Lower leg skin (tissue), 4 donors: ENCODE measurements at places on chromosomes 3 and 15.
A peak's percentile ranks its signal among the peaks of the same experiment; 100 is the strongest.

- no peak for DNase-seq
These were observed 421.1 kb downstream of the PDCD6IP start for GRCh38 chr3:34219556-34219955.

DNA sequence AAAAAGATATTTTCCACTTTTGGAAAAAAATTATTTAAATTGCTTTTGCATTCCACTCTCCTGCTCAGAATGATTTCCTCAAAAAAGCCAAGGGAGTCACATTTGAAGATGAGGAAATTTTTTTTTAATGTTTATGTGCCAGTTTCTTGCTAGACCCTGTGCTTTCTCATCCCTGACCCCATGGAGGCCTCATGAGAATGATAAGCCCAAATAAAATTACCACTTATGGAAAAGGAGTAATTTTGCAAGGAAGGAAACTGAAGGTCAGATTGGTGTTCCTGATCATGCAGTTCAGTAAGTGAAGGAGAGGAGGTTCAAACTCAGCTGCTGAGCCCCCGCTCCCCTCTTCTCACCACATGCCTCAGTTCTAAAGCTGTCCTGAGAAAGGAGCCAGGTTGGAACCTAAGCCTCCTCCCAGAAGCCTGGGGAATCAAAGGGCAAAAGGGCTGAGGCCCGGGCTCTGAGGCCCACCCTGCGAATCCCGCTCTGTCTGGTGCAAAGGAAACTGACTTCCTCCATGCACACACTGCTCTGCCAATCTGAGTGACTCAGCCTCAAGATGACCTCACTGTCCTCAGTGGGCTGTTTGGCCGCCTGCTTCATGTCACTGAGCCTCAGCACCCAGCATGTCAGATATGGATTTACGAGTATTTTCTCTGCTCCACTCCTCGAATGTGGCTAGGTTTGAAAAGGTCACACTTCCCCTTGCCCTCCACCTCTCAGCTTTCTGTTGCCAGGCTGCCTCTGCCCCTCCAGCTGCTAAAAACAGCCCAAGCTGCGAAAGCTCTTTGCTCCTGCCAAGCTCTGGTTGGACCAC is 56.9 kb upstream of the FLNB start:
- peak; percentile 90 for DNase-seq

- DNase-seq: no peak
These were observed 29.8 kb downstream of the RARB start for GRCh38 chr3:25457671-25458419.

- no peak for DNase-seq
These were observed 5.9 kb downstream of the GPX1 start for GRCh38 chr3:49352281-49352680.

GRCh38 chr3:141795276-141795675 is 32.1 kb downstream of the GRK7 start:
- DNase-seq: peak; percentile 72

DNA sequence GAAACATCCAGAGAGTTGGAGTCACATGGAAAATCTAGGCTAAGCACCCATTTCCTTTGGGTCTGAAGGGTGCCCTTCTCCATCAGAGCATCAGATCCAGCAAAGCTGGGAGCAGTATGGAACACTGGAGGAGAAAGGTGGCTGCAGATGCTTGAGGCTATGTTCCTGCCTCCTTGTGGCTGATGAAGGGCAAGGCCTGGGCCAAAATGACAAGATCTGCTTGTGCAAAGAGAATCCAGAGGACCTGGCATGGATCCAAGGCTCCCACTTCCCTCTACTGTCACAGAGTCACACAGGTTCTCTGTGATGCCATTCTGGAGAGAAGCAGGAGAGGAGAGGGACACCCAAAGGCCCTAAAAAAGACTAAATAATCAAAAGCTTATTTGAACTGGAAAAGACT is 9.2 kb upstream of the ATP8B4 start:
- peak; percentile 89 for DNase-seq

DNA sequence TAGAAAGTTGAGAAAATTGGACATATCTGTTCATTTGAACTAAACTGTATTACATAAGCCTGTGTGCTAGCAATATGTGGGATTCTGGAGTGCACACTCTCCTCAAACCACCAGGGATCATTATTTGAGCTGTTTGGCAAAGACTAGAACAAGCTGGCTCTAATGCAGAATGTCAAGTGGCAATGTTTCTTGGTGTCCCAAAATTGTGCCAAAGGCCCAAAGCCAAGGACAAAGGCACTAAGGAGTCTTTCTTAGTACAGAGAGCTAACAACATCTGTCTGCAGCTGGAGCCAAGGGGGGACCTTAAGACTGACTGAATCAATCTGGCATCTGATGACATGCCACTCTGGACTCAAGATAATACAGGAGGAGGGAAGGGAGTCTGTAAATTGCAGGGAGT is 76.7 kb upstream of the STRIT1 start:
- no peak for DNase-seq

GRCh38 chr3:50623840-50624474 is 7.0 kb downstream of the MAPKAPK3 start:
- no peak for DNase-seq

- no peak for DNase-seq
These were observed 97.9 kb downstream of the ADCY5 start for GRCh38 chr3:123350971-123351370.

- no peak for DNase-seq
These were observed 53.5 kb upstream of the WNT5A start for GRCh38 chr3:55540579-55540978.

DNA sequence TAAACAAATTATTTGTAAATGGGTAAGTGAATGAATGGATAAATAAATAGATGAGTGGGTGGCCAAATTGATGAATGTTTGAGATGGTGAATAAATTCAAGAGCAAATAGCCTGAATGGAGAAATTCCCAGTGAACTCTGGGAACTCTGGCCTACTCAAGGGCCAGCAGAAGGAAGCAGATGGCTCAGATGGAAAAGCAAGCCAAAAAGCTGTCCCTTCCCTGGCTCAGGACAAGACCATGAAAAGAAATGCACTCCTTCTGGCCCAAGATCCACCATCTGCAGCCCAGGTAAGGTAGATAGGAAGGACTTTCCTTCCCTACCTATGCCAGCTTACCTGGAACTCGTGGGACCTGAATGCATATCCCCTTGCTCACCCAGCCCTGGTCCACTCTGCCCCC is 37.6 kb upstream of the CLDN18 start:
- DNase-seq: no peak

- DNase-seq: no peak
These were observed 1.3 kb downstream of the GRM7 start for GRCh38 chr3:6862041-6862879.

GRCh38 chr3:377158-377561 is 180.6 kb downstream of the CHL1 start:
- DNase-seq: no peak

DNA sequence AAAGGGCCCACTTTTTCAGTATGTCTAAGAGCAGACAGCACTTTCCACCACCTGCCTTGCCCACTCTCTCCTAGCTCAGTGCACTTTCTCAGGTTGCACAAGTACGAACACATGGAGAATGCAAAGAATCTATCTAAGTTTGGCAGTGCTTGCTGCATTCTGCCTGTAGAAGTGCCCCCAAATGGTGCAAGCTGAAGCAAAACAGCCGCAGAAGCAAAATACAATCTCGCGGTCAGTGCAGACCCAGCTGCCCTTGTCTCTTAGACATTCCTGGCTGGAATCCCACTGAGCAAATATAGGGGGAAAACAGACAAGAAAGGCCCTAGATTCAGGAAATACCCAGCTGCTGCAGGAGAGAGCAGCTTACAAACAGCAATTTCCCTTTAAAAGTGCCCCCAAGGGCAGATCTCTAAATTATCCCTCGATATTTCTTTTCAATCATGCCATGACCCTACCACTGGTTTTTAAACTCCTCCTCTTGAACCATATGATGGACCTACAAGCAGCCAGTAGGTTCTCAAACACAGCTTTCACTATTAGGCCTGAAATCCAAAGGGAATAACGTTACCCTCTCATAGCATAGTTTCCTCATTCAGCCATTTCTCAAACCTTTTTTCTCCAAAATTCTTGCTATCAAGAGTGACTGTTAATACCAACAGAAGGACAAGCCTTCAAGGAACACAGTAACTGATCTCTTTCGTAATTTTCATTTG is 67.0 kb downstream of the TNIK start:
- no peak for DNase-seq

GRCh38 chr3:65619888-65620287 is 418.8 kb downstream of the MAGI1 start:
- DNase-seq: no peak

DNA sequence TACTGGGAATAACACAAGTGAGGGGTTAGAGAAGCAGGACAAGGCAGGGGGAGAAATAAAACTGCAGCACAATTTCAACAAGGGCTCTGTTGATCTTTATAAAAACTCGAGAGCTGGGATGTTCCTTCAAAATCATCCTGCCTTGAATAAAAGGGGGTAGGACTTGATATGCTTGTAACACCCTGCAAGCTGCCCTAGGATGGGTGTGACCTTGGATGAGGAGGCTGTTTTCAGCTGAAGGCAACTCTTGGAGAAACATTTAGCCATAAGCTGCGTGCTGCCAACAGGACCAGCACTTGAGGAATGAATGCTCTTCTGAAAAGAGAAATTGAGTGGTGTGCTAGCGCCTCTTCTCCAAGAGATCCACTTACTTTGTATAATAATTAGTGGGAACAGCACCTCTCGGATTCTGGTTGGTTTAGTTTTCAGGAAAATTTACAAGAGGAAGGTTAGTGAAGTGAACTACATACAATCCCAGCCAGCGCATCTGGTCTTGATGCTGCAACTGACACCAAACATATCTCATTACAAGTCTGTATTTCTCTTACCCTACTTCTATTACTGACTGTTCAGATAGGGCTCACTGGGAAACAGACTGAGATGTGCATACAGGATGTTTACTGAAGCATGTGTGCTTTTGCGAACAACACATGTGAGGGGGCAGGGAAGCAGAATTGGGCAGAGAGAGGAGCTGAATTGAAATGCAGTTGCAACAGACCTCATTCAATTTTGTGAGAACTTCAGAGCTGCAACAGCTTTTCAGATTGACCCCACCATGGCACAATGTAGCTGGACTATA is 643.0 kb upstream of the GOLIM4 start:
- DNase-seq: no peak

- DNase-seq: no peak
These were observed 52.2 kb upstream of the PCSK6 start for GRCh38 chr15:101541501-101542292.

DNA sequence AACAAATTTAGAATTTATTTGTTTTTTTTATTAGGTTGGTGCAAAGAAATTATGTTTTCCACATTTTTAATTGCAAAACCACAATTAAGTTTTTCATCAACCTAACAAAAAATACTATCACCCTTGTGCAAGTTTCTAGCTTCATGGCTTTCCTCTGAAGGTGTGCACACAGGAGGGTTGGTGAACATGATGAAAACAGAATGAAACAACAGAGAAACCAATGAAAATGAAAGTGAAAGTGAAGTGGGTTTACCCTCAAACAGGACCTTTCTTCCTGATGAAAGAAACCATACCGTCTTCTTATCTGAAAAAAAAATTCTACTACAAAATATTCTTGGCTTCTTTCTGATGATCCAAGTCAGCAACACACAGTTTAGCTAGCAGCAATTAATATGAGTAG is 71.9 kb upstream of the FEZF2 start:
- no peak for DNase-seq

DNA sequence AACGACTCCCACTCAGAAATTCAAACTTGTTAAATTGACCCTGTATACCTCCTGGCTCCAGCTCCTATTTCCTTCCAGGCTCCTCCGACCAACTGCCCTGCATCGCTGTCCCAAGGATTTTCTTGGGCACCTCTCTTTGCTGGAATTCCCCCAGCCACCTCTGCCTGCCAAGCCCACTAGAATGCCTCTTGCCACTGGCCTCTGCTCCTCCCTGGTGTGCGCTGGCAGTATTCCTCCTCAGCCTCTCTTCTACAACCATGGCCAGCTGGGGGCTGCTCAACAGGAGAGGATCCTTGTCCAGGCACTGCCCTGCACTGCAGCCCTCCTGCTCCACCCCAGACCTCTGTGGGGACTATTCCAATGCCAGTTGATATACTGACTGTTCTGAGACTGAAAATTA is 7.4 kb downstream of the WNT7A start:
- DNase-seq: no peak

GRCh38 chr3:13229273-13229949 is 156.2 kb upstream of the IQSEC1 start:
- no peak for DNase-seq

DNA sequence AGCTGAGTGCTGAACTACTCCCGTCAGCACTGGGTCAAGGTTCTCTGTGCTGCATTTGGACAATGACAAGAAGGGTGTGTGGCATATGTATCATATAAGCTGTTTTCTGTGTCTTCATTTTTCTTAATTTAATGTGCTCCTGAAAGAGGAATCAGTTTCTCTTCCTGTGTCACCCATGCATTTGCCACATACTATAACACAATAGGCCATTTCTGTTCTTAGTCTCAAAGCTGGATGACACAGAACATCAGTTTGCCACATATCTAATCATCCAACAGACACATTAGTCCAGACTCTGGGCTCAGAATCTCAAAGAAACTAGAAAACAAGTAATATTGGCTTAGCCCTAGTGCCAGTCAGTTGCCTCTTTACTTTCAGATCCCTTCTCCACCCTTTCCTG is 34.1 kb downstream of the CEP19 start:
- no peak for DNase-seq

DNA sequence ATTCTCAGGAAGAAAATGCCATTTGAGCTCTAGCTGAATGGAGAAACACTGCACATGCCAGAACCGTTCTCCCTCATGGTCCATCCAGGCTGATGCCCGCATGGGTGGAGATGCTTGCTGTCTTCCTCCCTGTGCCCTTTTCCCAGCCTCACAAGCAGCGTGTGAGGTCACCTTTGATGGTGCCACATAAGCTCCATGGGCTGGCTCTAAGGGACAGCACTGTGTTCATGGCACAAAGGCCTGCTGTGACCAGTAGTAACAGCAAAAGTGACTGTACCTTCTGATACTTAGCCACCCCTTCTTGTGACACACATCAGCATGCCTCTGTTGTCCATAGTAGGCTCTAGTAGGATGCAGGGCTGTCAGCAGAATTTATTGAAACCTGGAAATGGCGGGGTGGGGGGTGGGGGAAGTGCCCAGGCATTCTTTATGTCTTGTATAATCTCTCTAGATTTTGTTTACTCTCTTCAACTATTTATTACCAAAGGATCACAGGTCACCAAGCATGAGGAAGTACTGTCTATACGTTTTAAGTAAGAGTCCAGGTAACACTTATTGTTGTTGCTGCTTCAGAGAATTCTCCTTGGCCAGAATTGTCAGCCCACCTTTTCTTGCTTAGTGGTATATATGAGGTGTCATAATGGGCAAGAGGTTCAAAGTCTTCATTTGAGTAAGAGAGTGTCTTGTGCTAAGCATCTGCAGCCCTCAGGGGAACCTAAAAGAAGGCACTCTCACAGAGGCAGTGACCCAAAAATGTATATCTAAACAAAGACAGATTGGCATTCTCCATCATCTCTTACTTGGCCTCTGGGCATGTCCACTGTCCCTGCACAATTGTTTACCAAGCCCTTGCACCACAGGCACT is 56.5 kb downstream of the RAB7A start:
- no peak for DNase-seq

DNA sequence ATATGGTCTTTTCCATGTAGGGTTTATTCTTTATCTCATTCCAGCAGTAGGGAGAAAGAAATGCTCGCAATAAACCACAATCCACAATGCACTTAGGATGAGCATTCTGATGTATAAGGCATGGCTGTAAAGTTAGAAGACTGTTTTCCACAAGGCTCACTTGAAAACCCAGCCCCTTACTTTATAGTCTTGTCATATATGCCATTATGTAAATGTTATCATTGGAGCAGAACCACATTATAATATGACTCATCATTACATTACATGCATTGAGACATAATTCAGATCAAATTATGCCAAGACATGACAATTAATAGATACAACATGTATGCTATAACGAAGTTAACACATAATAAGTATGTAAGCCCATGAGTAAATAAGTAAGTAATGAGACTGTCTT is 348.1 kb downstream of the LSAMP start:
- no peak for DNase-seq

- no peak for DNase-seq
These were observed 39.8 kb downstream of the CEMIP start for GRCh38 chr15:80819001-80819400.
